ENCODE measurements at places on chromosomes 1 and 21.

DNA sequence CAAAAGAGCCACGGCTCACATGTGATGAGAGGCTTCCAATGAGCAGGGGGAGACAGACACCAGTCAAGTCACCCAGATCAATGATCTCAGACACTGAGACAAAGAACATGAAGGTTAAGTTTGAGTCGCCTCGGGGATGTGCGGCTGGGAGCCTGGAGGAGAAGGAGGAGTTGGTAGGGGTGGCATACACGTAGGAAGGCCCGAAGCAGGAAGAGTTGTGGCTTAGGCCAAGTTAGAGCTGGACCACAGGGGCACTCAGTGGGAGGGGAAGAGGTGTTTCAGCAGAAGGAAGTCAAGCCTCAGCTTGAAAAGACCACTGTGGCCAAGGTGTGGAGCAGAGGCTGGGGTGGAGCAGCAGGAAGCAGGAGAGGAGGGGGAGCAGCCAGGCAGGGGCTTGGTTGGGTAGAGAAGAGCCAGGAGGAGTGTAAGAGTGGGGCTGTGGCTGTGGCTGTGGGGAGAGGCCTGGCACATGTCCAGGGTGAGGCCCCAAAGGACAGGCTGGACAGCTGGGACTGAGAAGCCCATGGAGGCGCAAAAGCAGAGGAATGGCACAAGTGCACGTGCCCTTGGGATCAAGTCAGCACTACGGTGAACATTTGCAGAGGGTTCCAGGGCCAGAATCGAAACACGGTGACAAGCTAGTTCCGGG, 27.6 kb downstream of the CTNNBIP1 start:
- DNase-seq, result no peak

DNA sequence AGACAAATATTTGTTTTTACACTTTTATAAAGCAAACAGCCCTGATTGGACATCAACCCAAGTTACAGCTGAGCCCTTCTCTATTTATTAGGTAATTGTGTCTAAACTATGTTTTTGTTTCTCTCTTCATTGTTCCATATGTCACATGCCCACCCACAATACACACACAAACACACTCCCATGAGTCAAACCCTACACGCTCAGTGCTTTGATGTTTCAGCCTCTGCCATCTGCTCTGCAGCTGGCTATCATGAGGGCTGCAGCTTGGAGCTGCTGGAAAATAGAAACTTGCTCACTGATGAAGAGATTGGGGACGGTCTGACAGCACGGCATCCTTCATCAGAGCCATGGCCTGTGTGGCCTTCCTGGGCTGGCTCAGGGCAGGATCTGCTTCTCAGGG, 41.7 kb downstream of the PSMG1 start:
- DNase-seq, result no peak

- DNase-seq, result no peak
These were observed 161.0 kb upstream of the CHRM3 start for GRCh38 chr1:239225396-239225795.

DNA sequence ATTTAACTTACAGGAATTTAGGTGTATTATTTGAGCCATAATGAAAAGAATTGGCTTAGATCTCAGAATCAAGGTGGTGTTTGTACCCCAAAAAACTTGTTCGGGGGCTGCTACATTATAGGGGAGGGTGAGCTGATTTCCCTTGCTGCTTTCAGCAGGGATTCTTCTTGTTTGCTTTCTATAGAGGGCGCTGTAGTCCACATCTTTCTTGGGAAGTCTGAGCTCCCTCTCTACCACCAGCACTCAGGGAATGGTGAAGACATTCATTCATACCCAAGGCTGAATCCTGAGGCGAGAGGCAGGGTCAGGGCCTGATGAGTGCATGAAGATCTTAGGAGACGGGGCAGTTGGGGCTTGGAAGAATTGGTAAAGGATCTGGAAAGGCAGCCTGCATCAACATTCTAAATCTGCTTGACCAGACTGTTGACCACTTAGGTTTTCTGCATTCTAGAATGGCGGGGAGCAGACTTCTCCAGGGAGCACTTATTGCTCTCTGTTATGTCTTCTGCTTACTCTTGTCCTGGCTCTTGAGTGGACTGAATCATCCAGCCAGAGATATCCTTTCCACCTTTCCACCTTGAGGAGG, 18.9 kb downstream of the SPATA46 start:
- no peak for DNase-seq

DNA sequence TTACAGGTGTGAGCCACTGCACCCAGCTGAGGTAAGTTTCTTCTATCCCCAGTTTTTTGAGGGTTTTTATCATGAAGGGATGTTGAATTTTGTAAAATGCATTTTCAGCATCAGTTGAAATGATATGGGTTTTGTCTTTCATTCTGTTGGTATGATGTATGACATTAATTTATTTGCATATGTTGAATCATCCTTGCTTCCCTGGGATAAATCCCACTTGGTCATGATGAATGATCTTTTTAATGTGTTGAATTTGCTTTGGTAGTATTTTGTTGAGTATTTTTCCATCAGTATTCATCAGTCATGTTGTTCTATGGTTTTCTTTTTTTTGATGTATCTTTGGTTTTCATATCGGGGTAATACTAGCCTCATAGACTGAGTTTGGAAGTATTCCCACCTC, 141.0 kb downstream of the RPS6KC1 start:
- no peak for DNase-seq

DNA sequence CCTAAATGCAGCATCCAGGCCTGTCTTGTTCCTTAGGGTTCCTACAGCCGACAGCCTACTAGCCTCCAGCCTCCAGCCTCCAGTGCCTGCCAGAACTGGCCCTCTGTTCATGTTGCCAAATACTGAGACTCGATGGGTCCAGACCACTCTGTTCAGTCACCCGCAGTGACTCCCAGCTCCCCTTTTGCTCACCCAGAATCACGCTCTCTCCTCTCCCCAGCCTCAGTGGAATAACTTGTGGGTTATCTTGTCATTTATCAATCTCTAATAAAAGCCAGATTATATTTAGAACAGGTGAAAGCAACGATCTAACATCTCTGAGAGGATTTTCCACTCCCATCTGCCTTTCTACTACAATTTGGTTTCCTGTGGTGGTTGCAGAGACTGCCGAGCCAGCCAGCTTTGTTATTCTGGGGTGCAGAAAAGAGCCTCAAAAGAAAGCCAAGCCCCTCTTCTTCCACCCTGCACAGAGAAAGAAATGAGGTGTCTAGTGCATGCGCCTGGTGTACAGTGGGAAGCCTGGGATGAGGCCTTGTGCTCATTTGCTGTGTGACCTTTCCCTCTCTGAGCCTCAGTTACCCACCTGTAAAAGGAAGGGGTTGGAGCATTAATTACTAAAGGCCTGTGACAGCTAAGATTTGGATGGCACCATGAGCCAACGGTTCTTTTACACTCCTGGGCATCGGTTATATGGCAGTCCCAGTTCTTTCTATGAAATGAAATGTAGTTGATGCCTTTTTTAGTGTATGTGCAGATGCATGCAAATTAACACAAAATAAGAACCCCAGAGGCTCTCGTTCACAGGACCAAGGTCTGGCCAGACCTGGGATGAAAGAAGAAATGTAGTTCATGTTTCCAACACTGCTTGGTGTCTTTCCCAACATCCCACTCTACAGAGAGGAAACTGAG, 42.9 kb upstream of the ID3 start:
- DNase-seq, result no peak

- DNase-seq, result no peak
These were observed 166.8 kb upstream of the IVNS1ABP start for GRCh38 chr1:185483664-185484450.

- DNase-seq, result no peak
These were observed 6.9 kb upstream of the ATXN7L2 start for GRCh38 chr1:109476825-109477224.

DNA sequence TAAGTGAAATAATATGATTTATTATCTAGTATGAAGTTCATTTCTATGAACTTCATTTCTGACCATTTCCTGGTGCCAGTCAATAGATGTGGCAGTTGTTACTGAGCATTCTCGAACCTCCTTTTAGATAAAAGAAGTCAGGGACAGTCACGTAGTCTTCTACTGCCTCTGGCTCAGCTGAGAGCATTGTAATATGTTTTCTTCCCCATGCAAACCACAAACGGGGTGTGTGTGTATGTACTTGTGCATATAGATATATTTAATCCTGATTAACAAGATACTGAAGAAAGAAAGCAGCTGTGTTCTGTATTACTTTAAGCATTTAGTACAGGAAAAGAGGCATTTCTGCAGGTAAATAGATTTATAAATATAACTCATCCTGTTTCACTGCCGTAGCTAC, 21.6 kb downstream of the ZNF684 start:
- no peak for DNase-seq

GRCh38 chr1:36432616-36433015, 17.6 kb downstream of the OSCP1 start:
- no peak for DNase-seq

GRCh38 chr1:221994939-221995338, 253.1 kb upstream of the DUSP10 start:
- no peak for DNase-seq

DNA sequence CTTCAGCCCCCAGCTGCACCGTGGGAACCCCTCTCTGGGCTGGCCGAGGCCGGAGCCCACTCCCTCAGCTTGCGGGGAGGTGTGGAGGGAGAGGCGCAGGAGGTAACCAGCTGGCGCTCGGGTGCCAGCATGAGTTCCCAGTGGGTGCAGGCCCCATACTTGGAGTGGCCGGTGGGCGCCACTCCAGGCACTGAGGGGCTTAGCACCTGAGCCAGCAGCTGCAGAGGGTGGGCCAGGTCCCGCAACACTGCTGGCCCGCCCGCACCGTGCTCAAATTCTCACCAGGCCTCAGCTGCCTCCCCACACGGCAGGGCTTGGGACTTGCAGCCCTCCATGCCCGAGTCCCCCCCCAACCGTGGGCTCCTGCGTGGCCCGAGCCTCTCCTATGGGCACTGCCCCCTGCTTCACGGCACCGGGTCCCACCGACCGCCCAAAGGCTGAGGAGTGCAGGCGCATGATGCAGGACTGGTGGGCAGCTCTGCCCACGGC, 47.2 kb downstream of the LRRC53 start:
- DNase-seq, result no peak

DNA sequence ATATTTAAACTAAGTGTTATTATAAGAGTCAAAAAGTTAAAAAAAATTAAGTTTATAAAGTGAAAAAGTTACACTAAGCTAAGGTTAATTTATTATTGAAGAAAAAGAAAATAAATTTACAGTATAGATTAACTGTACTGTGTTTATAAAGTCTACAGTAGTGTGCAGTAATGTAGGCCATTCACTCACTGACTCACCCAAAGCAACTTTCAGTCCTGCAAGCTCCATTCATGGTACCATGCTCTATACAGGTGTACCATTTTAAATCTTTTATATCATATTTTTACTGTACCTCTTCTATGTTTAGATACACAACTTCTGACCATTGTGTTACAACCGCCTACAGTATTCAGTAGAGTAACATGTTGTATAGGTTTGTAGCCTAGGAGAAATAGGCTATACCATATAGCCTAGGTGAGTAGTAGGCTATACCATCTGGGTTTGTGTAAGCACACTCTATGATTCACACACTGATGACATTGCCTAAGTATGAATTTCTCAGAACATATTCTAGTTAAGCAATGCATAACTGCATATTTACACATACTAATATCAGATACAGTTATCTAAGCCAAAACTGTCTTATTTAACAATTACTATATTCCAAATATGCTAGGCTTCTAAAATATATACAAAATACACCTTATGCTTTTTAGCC, 80.6 kb upstream of the GFI1 start:
- DNase-seq, result no peak

GRCh38 chr1:222099746-222100145, 357.9 kb upstream of the DUSP10 start:
- DNase-seq, result no peak

DNA sequence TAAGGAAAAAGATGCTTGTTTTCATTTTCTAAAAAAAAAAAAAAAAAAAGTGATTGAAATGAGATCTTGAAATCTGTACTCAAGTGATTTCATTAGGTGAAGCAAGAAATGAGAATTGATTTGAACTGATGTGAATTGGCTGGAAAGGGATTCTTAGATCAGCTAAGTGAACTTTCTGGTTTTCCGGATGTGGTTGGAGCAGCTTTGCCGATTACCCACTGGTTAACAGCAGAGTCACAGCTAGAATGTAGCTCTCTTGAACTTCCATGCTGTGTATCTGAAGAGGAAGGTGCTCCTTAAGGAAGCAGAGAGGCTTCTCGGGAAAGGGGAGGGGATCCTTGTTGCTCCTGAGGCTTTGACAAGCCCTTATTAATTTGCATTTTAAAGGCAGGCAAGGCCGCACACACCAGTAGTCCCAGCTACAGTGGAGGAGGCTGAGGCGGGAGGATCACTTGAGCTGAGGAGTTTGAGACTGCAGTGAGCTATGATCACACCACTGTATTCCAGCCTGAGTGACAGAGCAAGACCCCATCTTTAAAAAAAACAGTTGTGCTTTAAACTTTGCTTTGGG, 28.7 kb upstream of the PWP2 start:
- no peak for DNase-seq

- DNase-seq, result no peak
These were observed 1.2 kb downstream of the CR1L start for GRCh38 chr1:207646171-207646570.

GRCh38 chr1:75083223-75083622, 51.0 kb upstream of the LHX8 start:
- no peak for DNase-seq

GRCh38 chr1:36217670-36218069, 6.6 kb upstream of the THRAP3 start:
- DNase-seq, result no peak

DNA sequence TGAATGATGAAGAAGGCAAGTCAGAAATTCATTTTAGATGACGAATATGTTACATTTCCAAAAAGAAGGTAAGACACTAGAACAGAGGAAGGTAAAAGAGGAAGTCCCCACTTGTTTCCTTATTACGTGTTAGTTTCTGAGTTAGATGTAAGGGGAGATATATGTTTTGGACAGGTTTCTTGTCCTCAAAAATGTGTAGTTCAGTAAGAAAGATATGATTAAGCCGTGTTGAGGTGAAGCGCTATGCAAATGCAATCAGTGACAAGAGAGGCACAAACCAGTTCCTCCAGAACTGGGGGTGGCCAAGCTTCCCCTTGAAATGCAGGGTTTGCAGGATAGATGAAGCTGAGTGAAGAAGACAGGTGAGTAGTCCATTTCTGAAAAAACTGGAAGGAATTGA, 293.3 kb upstream of the RUNX1 start:
- no peak for DNase-seq

DNA sequence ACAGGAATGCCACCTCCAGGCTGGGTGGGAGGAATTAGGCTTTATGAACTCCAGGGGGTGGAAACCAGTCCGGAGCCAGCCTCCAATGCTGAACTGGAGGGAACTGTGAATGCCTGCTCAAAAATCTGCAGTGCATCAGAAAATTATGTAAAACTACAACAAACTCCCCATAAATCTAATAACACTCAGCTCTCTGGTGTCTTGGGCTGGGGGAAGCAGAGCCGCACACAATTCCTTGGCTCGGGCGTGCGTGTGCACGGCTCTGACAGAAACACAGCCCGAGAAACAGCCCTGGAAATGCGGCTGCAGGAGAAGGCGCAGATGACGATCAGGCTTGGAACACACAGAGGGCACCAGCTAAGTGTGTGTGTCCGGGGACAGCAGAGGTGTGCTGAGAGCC, 127.6 kb upstream of the VAMP3 start:
- no peak for DNase-seq

DNA sequence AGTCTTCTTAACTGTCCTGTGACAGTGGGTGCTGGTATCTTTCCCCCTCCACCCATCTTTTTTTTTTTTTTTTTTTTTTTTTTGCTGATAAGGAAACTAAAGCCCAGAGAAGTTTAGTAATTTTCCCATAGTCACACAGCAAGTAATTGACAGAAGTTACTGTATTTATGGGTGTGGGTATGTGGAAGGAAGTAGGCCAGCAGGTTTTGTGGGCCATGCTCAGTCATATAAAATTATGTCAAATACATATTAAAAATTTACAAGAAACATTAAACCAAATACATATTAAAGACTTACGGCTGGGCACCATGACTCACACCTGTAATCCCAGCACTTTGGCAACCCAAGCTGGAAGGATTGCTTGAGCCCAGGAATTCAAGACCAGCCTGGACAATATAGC, 51.5 kb downstream of the KAZN start:
- DNase-seq, result no peak
